Vagina (tissue), 2 donors: ENCODE measurements at places on chromosomes 7 and 10.
A peak's percentile ranks its signal among the peaks of the same experiment; 100 is the strongest.

- no peak for DNase-seq
Observed at GRCh38 chr10:103491729-103492364, 1.7 kb upstream of the NEURL1 start.

DNA sequence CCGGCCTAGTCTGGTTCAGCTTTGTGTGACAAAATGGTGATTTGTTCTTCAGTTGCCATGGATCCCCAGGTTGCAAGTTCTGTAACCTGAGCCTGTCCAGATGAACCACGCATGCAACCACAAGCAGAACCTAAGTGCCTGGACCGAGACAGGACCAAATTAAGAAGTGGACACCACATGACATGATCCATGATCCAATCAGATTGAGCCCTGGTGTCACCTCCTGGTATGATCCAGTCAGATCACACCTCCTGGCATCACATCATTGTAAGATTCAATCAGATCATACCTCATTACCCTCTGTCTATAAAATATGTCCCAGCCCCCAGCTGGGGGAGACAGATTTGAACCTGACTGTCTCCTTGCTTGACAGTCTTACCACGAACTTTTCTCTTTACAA, 70.0 kb downstream of the MALSU1 start:
- no peak for DNase-seq

DNA sequence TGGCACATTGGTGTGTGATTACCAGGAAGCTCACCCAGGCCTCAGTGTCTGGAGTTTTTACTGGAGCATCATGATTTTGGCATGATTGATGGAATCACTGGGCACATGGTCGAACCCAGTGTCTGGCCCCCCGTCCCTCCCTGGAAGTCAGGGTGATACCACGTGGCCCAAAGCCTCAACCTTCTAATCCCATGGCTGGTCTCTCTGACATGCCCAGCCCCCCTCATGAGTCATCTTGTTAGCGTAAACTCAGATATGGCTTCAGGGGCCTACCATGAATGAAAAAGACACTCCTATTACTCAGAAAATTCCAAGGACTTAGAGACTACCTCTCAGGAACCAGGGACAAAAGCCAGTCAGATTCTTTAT, 109.3 kb downstream of the GRK5 start:
- DNase-seq, result no peak

DNA sequence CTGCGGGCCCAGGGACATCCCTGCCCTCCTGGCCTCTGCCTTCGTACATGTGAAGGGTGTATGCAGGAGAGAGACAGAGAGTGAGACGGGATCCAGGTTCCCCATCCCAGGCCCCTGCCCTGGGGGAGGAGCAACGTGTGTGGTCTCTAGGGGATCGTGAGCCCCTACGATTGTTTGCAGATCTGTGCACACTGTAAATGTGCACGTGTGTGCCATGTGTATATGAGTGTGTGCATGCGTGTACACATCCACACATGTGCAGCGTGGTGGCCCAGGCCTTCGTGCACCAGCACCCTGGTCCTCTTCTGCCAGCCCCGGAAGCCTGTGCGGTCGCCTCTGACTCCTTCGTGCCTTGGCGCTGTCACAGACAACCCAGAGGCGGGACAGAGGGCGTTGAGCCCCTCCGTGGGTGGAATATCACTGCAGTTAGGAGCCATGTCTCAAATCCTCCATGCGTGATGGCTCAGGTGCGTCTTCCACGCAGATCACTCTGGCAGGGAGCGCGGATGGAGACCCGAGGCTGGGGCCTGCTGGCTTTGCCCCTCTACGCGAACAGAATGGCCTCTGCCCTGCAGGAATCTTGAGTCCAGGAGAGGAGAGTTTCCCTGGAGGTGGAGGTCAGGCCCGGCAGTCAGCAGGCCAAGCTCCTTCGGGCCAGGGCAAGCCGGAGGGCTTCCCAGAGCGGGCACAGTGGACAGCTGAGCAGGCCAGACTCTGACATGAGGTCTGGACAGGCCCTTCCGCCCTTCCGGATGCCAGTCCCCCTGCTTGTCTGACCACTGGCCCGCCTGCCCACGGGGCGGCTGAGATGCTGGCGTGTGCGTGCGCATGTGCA, 97.5 kb downstream of the UNCX start:
- no peak for DNase-seq

- no peak for DNase-seq
Observed at GRCh38 chr10:62050346-62050892, 148.9 kb downstream of the ARID5B start.

DNA sequence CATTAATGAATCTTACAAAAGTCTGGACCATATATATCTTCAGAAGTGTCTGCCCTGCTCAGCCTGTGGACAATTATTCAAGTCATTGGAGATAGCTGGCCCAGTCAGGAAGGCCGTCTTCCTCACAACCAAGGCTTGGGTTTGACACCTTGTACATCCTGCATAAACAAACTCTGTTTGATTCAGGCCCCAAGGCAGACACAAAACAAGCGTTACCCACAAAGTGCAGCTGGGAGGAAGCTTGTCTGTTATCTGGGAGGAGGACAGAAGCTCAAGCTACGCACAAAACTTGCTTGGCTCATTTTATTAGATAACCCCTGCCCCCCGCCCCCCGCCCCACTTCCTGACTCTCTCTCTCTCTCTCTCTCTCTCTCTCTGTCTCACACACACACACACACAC, 166.9 kb upstream of the WDR11 start:
- DNase-seq, result no peak

DNA sequence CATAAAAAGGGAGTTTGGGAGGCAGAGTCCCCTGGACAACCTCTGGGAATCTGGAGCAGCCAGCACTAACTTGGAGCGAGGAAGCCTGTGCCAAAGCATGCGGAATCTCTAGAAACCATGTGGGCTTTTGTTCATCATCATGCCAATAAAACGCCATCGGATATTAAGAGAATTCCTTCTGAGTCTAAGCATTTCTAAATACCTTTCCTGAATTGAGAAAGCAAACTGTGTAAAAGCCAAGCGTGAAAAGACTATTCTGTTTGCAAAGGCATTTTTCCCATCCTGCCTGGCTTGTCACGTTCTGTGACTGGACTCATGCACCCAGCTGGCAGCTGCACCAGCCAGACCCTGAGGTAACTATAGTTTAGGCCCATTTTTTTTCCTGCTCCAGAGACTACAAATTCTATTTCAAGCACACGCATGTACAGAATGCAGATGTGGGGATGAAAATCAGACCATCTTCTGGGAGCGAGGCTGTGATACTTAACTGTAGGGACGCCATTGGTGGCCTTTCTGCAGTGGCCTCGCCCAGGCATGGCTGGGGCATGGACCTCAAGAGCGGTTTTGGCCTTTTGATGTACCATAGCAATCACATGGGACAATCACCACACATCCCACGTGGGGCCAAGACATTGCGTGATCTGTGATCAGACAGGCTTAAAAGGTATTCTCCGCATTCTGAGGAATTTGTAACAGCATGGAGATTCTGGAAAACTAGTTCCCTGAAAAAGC, 218.9 kb downstream of the KIAA1217 start:
- no peak for DNase-seq

DNA sequence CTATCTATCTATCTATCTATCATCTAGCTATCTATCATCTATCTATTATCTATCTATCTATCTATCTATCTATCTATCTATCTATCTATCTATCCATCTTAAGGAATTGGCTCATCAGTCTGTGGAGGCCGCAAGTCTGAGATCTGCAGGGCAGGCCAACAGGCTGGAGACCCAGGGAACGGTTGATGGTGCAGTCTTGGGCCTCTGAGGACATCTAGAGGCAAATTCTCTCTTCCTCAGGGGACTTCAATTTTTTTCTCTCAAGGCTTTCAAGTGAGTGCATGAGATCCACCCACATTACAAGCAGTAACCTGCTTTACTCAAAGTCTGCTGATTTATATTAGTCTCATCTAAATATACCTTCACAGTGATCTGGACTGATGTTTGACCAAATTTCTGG, 197.0 kb downstream of the GLRX3 start:
- DNase-seq, result peak; percentile 22

DNA sequence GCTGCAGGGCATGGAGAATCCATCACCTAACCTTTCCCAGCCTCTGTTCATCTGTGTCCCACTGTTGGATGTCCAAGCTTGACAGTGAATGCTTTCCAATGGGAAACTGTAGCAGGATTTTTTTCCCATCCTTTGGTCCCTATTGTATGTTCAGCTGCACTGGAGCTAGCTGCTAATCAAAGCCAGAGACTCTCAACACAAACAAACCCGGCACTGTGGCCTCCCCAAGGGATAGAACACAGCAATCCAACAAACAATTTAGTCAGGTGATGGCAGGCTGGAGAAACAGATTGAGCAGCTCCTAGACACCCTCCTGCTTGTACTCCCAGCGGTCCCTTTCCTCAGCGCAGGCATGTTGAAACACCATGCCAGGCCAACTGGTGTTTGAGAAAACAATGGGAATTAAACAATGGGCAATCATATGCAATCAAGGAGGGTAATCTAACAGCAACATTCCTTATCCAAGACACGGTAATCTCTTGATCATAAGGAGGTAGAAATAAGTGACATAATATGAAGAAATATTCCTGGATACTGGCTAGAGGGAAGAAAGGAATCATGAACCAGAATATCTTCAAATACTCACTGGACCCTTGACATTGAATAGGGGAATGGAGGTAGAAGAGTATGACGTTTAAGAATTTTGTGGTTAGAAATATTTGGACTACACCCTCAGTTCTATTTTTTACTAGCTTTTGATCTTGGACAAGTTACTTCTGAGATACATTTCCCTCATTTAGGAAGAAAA, 15.0 kb downstream of the PTN start:
- DNase-seq, result no peak

DNA sequence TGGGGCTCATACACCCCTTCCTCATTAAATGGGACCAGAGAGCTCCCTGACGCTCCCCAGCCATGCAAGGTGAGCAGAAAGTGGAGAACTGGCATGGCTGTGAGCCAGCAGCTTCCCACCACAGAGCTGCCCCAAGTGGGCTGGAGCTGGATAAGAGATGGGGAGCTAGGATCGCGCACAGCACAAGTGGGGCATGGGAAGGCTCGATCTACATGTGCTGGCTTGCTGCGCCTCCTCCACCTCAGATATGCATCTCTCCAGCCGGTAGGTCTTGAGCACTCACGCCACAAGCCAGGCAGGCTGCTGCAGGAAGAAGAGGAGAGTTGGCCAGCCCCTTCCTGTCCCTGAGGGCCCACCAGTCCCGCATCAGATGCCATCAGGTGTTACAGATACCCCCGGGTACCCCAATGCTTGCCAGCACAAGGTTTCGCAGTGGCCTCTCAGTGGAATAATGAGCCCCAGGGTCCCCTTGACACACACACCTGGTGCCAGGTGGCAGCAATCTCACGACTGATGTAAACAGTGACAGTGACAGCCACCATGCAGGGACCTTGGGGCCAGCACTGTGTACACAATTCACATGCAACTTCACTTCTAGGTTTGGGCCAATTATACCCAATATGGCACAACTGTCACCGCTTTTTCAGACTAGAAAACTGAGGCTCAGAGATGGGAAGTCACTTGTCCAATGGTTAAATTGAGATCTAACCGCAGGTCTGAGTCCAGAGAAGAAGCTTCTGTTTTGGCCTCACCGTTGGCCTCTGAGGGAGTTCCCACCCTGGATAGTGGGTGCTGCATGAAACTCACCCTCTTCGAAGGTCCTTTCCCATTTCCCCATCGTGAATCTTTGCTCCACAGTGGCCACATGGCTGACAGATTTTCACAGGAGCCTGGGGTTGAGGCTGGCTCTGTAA, 79.3 kb downstream of the OAT start:
- DNase-seq, result no peak

DNA sequence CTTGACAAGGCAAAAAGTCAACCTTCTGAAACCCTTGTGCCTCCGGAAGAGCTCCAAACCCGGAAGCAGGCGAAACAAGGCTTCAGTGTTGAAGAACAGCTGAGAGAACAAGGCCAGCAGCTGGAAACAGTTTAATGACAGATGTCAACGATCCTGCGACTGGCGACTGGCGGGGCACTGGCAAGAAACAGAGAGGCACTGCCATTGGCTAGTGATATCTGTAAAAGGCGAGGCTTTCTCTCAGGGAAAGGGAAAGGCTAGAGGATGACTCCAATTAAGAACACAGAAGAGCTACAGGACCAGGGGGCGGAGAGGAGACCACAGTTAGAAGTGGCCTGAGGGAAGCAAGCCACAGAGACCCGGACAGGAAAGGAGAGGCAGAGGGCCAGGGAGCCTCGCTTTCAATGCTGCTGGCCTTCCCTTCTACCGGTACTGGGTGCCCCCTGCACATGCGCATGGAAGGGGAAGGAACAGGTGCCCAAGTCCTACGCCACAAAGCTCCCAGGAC, 19.4 kb downstream of the ITGB1 start:
- no peak for DNase-seq

DNA sequence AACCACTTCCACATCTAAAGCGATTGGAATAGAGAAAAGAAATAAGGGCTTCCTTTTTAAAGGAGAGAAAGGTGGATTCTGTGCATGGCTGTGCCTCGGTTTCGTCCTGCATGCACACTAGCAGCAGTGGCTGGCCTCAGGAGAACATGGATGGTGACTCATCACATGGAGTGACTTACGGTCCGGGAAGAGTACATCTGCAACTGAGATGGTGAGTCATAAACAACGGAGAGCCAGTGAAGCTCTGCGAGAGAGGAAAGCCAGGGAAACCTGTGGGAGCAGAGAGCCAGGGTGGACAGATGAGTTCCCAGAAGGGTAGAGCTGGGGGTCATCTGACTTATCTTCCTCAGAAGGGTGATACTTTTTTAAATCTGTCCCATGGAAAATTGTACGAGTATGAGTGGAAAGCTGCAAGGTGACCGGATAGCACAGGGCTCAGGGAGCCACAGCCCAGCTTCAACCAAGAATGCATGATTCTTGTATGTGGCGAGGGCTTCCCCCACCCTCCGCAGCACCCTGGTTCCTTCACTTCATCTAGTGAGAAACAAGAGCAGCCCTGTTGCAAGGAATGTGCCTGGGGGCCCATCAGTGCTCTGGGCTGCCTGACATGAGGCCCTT, 259.1 kb downstream of the KLF6 start:
- DNase-seq, result no peak

DNA sequence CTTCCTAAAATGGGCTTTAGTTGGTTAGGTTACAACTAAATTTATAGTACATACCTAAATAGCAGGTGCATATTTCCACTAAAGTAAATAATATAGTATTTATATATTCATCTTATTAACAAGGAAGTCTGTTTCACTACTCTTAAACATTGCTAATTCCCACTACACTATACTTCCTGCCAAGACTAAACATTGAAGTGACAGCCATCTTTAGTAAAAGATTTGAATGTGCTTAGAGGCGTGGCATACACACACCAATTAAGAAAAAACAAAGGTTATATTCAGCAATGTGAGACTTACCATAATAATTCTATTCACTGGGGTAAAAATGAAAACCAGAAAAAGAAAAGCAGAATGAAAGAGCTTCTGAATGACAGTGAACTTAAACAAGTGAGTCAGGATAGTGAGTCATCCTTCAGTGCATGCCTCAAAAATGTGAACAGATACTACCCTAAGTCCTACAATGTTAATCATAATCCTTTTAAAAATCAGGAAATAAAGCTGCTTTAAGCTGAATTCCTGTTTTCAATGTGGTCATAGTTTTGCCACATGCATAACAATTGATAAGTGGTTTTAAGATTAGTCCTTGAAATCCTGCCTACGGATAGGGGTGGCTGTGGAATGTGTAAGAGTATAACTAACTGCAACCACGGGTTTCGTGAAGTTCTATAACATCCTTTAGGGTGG, 59.4 kb downstream of the USP6NL start:
- no peak for DNase-seq

- no peak for DNase-seq
Observed at GRCh38 chr10:97188261-97188711, 2.5 kb upstream of the SLIT1 start.

- no peak for DNase-seq
Observed at GRCh38 chr10:5530412-5530806, 5.6 kb downstream of the CALML3 start.

- no peak for DNase-seq
Observed at GRCh38 chr10:75638752-75639151, 207.3 kb downstream of the LRMDA start.
